SK-N-MC (cell line): ENCODE measurements at places on chromosomes 12 and 14.

- DNase-seq, result peak; percentile 79
Observed at GRCh38 chr14:34875031-34875922, at the start of gene BAZ1A. Gene BAZ1A, minus strand, starts transcription at chr14:34875360. Its CDS starts 756 bp downstream, at chr14:34874604.

DNA sequence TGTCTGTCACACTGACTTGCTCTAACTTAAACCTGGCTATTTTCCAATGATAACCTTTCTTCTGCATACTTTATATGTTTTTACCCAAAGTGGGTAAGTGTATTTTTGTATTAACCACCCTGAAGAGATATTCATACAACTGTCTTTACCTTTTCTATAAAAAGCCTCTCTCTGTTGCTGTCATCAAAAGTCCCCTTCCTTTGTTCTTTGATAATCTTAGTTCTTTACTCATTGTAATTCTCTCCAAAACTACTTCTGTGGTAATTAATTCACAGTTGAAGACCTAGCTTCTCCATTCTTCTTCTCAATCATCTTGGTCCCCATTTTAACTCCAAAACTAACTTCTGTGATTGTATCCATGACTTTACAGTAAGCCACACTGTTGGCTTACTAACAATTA lies 479.7 kb upstream of the MGAT4C start:
- DNase-seq, result no peak

DNA sequence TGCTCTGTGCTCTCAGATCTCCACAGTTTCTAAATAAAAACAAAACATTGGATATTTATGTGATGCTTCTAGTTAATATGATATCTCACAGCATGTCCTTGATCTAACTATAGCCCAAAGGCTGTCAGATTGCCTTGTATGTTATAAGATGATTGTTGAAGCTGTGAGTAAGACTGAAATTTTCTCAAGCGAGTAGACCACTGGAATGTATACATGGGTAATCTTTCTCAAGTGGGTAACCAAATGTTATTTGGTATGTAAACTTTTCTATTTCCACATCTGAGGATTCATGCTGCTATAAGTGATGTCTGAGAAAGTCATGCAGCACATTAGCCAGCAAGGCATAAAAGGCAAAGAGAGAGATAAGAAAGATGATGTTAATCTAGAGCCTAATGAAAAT lies 886.7 kb downstream of the NRXN3 start:
- DNase-seq, result no peak

DNA sequence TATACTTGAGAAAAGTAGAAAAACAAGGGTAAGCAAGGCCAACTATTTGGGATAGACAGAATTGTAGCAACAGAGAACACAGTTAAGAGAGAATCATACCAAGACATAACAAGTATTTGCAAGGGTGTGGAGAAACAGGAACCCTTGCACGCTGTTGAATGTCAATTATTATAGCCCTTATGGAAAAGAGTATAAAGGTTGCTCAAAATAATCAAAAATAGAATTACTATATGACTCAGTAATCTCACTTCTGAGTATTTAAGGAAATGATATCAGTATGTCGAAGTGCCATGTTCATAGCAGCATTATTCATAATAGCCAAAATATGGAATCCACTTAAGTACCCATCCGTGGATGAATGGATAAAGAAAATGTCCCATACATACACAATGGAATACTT lies 193.3 kb downstream of the PHLDA1 start:
- DNase-seq, result no peak

GRCh38 chr14:91708795-91709194 lies 23.1 kb downstream of the CATSPERB start:
- no peak for DNase-seq

DNA sequence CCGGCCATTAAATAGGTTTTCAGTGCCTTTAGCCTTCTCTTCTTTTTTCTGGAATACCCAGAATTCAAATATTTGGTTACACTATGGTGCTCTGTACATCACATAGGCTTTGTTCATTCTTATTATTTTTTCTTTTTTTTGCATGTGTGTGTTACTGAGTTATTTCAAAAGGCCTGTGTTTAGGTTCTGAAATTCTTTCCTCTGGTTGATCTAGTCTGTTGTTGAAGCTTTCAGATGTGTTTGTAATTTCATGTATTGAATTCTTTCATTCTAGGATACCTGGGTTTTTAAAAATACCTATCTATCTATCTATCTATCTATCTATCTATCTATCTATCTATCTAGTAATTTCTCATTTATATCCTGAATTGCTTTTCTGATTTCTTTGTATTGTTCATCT lies 66.9 kb downstream of the FBXO33 start:
- DNase-seq, result no peak

GRCh38 chr12:93918262-93918661 lies 230.1 kb upstream of the PLXNC1 start:
- DNase-seq, result no peak
